ENCODE measurements at places on chromosomes 12 and 14. TPM values are rescaled to one million over a fixed set of nuclear protein-coding genes. Genes with fewer than 3 reads are reported as not detected.

DNA sequence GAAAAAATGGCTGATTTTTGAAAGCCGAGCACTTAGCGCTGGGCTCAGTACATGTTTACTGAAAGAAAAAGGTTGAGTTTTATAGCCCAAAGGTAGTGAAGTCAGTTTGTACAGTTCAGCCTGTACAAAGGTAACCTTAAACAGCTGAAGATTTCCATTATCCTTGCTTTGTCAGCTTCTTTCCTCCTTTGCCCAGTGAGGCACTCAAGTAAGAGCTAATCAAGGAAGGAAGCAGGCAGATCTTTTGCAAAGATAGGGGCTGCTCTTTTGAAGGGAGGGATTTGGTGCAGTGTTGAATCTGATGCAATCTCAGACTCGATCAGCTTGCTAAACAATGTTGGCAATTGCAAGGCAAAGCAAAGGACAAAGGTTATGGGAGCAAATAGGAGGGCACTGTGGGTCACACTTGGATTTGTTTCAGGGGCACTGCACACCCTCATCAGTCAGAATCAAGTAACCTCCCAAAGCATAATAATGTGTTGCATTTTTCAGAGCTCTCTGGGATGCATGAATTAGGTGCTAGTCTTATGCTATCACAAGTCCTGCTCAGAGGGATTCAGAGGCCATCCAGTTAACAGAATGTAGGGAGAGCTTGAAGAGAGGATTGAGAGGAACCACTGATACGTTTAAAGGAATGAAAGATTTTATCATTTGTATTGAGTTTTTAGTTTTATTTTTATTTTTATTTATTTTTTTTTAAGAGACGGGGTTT lies 44.4 kb downstream of the ANO6 start:
- H3K4me3 ChIP-seq = no peak overlapping the region
- no peaks in the 10 kb centered on the region for H3K27me3 ChIP-seq
- H3K27ac ChIP-seq = peak overlapping the region; percentile 16
- no peaks in the 10 kb centered on the region for H3K36me3 ChIP-seq

Gene PRH1
- total RNA-seq = 35.0 TPM

Gene PELI2
- total RNA-seq = 3.0 TPM

DNA sequence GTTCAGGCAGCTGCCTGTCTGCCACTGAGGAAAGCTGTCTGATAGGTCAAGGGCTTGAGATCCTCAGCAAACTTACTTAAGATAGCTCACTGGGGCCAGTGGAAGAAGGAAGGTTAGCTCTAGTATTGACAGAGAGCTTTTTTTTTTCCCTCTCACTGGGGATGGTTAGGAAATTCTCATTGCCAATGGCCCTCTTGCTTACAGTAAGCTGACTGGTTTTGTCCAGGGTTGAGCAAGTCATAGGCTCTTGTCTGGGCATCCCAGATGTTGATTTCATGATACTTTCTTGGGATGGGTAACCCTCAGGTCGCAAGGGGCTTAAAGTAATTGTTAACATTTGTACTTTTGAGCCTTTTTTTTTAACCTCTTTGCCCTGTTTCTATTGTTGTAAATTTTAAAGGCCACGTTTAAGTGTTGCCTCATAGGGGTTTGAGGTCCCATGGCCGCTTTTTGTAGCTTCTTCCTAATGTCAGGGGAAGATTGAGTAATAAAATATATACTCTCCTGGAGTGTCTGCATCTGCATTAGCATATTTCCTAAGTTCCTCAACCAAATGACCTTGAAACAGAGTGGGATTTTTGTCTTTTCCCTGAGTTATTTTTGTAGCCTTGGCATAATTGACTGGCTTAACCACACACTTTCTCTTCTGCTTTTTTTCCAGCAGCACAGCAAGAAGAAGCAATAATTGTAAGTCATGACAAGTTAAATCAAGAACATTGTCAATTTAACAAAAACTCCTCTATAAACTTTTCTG lies 716.0 kb downstream of the LRFN5 start:
- no peaks in the 10 kb centered on the region for H3K4me1 ChIP-seq
- no peaks in the 10 kb centered on the region for H3K27me3 ChIP-seq
- H3K4me3 ChIP-seq = no peak overlapping the region
- no peak for DNase-seq
- H3K36me3 ChIP-seq = no peaks in the 10 kb centered on the region
- no peak overlapping the region for H3K27ac ChIP-seq

- H3K36me3 ChIP-seq = no peaks in the 10 kb centered on the region
- DNase-seq = no peak
- H3K4me1 ChIP-seq = no peaks in the 10 kb centered on the region
- H3K4me3 ChIP-seq = no peak overlapping the region
- no peak overlapping the region for H3K27ac ChIP-seq
Observed at GRCh38 chr12:64400041-64400440, 4.2 kb upstream of the XPOT start.

Gene EID3
- total RNA-seq = 3.3 TPM

GRCh38 chr12:5295996-5296395 lies 135.9 kb upstream of the NTF3 start:
- DNase-seq = no peak
- no peak overlapping the region for H3K4me3 ChIP-seq
- no peaks in the 10 kb centered on the region for H3K4me1 ChIP-seq
- H3K27me3 ChIP-seq = no peaks in the 10 kb centered on the region
- H3K36me3 ChIP-seq = no peaks in the 10 kb centered on the region

- no peaks in the 10 kb centered on the region for H3K36me3 ChIP-seq
- no peak overlapping the region for H3K4me3 ChIP-seq
- no peaks in the 10 kb centered on the region for H3K27me3 ChIP-seq
- no peak overlapping the region for H3K27ac ChIP-seq
- DNase-seq = peak; percentile 15
Observed at GRCh38 chr14:33539918-33540357, 410.9 kb downstream of the EGLN3 start.

DNA sequence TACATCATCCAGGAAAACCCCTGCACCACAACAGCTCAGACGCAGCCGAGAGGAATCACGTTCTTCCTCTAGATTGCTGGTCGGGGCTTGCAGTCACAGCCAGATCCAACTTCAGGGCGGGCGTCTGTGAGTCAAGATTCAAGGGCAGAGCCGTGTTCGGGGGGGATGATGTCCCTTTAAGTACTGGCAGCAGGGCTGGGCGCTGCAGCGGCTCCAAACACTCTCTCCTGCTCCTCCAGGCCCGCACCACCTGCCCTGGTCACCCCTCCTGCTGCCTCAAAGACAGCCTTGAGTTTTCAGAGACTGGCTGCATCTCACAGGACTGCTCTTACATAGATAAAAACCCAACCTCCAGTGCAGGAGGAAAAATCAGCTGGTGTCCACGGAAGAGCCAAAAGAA lies 68.3 kb downstream of the KDM2B start:
- peaks cover 16% of the 10 kb centered on the region for H3K36me3 ChIP-seq
- H3K27me3 ChIP-seq = no peaks in the 10 kb centered on the region
- no peak for DNase-seq
- peak overlapping the region; percentile 39 for H3K27ac ChIP-seq

Gene HOXC10
- not detected for total RNA-seq

- H3K4me1 ChIP-seq = peaks cover 4% of the 10 kb centered on the region
- H3K4me3 ChIP-seq = no peak overlapping the region
- no peaks in the 10 kb centered on the region for H3K36me3 ChIP-seq
- H3K27me3 ChIP-seq = peaks cover 7% of the 10 kb centered on the region
- no peak for DNase-seq
- H3K27ac ChIP-seq = no peak overlapping the region
Observed at GRCh38 chr12:57462912-57463253, 3.3 kb downstream of the GLI1 start.

Gene SIX4
- total RNA-seq = 25.0 TPM

Gene TESPA1
- not detected for total RNA-seq

DNA sequence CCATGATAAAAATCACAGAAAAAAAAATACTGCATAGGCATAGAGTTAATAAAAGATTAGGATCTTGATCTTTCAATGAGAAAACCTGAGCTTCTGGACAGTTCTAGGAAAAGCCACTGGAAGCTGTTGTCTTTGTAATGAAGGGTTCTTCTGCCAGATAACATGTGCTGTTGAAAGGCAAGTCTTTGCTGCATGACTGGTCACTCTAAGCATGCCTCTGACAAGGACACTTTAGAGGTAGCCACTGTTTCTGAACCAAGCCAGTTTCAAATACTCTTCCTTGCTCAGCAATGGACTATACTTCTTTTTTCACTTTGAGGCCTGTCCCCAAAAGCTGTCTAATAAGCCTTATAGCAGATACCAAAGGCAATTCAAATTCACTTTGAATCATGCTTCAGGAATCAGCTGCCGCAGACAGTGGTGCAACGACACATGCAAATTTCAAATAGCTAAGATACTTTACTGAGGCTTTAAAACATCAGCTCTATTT lies 70.2 kb downstream of the BTG1 start:
- peaks cover 57% of the 10 kb centered on the region for H3K4me1 ChIP-seq
- DNase-seq = peak; percentile 67
- no peaks in the 10 kb centered on the region for H3K27me3 ChIP-seq
- no peak overlapping the region for H3K4me3 ChIP-seq

GRCh38 chr12:122087431-122088178 lies 9.0 kb downstream of the MLXIP start:
- H3K27me3 ChIP-seq = no peaks in the 10 kb centered on the region
- H3K4me1 ChIP-seq = peaks cover 13% of the 10 kb centered on the region
- DNase-seq = no peak

Gene ARG2
- 11.0 TPM for total RNA-seq

Gene ACOT6
- 0.45 TPM for total RNA-seq

Gene MANSC1
- 2.6 TPM for total RNA-seq

DNA sequence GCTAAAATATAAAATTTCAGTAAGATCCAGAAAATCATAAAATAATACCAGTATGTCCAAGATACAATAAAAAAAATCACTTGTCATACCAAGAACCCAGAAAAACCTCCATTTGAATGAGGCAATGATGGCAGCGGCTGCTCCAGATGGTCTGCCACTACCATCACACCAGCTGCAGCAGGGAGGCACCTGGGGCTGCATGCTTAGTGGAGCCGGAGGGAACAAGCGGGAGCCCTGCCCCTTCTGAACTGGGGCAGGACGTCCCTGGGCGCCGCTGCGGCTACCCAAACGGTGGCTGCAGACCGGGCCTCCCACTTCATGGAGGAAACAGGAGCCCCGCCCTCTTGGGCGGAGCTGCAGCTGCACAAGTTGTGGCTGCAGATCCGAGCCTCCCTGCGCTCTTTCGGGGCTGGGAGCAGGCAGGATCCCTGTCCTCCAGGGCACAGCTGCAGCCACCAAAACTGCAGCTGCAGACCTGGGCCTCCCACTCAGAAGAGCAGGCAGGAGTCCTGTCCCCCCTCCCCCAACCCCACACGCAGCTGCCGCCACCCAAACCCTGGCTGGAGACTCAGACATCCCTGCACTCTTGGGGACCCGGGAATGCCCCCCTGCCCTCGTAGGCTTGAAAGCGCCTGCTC lies 36.1 kb upstream of the OR5AU1 start:
- peak; percentile 82 for DNase-seq
- no peaks in the 10 kb centered on the region for H3K4me1 ChIP-seq
- no peak overlapping the region for H3K4me3 ChIP-seq
- no peaks in the 10 kb centered on the region for H3K27me3 ChIP-seq
- no peaks in the 10 kb centered on the region for H3K36me3 ChIP-seq
- H3K27ac ChIP-seq = no peak overlapping the region

Gene POTEG
- not detected for total RNA-seq

Gene GZMH
- total RNA-seq = not detected

DNA sequence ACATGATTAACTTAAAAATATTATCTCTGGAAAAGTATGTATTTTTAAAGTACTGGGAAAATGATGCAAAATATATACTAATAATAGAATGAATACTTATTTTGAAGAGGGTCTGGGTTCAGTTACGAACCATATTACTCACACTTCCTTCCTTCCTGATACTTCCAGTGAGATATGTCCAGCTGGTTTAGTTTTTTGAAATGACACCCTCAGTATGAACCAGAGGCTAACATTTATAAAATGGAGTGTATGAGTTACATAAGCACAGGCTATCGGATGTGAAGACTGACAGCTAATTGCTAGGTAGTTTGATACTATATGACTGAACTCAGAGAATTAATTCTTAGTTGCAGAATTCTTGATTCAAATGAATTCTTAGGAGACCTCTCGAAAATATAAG lies 122.9 kb downstream of the OTOGL start:
- H3K27ac ChIP-seq = no peak overlapping the region
- H3K36me3 ChIP-seq = no peaks in the 10 kb centered on the region
- no peaks in the 10 kb centered on the region for H3K27me3 ChIP-seq

Gene TNFAIP2
- total RNA-seq = 0.99 TPM

Gene GPRC5A
- 1.5 TPM for total RNA-seq

- no peak overlapping the region for H3K27ac ChIP-seq
- H3K36me3 ChIP-seq = no peaks in the 10 kb centered on the region
- H3K4me1 ChIP-seq = no peaks in the 10 kb centered on the region
- H3K27me3 ChIP-seq = no peaks in the 10 kb centered on the region
- DNase-seq = peak; percentile 7
Observed at GRCh38 chr12:105574056-105574715, 243.7 kb downstream of the C12orf75 start.

- H3K27ac ChIP-seq = no peak overlapping the region
- H3K4me1 ChIP-seq = no peaks in the 10 kb centered on the region
- H3K4me3 ChIP-seq = no peak overlapping the region
Observed at GRCh38 chr14:36069535-36069900, 107.0 kb downstream of the PTCSC3 start.

GRCh38 chr12:115240251-115240650 lies 556.3 kb upstream of the TBX3 start:
- no peak for DNase-seq
- H3K4me3 ChIP-seq = no peak overlapping the region
- no peaks in the 10 kb centered on the region for H3K36me3 ChIP-seq
- no peak overlapping the region for H3K27ac ChIP-seq
- no peaks in the 10 kb centered on the region for H3K27me3 ChIP-seq
- H3K4me1 ChIP-seq = no peaks in the 10 kb centered on the region

- H3K27ac ChIP-seq = no peak overlapping the region
- no peak for DNase-seq
- H3K27me3 ChIP-seq = no peaks in the 10 kb centered on the region
- peaks cover 2% of the 10 kb centered on the region for H3K36me3 ChIP-seq
- no peaks in the 10 kb centered on the region for H3K4me1 ChIP-seq
Observed at GRCh38 chr14:91220581-91221000, 23.9 kb downstream of the GPR68 start.
